Right ventricle myocardium inferior (tissue), 1 donor: ENCODE measurements at places on chromosomes 12 and 14. TPM values are rescaled to one million over a fixed set of nuclear protein-coding genes. Genes with fewer than 3 reads are reported as not detected.

Gene SIRT4
- total RNA-seq: 9.0 TPM

Gene DDN
- 0.49 TPM for total RNA-seq

DNA sequence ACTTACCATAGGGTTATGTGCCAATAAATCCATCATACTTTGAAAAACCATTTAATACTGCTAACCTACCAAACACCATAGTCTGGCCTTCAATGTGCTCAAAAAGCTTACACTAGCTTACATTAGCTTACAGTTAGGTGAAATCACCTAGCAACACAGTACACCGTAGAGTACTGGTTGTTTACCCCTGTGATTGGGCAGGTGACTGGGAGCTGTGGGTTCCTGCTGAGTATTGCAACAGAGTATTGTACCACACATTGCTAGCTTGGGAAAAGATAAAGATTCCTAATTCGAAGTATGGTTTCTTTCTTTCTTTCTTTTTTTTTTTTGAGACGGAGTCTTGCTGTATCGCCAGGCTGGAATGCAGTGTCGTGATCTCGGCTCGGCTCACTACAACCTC is 5.6 kb downstream of the ATP5MC2 start:
- no peak for DNase-seq

DNA sequence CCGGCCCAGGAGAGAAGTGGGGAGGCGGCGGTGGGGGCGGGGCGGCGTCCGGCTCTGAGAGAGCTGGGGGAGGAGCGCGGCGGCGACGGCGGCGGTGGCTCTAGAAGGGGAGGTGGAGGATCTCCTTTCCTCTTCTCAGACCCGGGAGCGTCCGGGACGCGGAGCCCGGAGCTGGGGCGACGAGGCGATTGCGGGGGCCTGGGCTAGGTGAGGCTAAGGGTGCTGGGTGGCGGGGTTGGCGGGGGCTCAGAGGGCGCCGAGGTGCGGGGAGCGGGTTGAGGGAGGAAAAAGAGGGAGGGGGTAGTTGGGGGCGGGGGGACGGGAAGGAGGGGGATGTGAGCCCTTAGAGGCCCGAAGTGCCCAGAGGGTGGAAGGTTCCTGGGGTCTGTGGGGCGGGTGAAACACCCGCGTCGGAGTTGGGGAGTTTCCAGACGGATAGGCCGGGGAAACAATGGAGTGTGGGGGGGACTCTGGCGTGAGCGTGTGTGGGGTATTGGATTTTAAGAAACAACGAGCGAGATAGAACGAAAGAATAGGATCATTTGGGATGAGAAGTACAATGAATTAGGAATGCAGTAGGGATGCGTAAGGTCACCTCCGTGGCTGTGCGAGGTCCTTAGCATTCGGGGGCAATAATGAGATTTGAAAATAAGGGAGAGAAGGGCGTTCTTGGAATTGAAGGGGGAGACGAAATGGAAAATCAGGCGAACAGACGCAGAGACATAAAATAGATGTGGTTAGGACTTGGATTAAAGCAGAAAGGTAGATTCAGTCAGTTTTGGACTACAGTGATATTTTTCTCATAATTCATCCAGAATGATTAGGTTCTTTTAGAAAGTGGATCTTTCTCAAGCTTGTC is at the start of gene SPATS2:
Gene SPATS2 (plus strand): TSS at position 82 of the 859 bp plus-strand sequence. CDS start 93,551 bp downstream, outside the sequence.
- peak; percentile 96 for DNase-seq

- no peak for DNase-seq
Measured at GRCh38 chr12:69519871-69520270, 49.7 kb downstream of the FRS2 start.

DNA sequence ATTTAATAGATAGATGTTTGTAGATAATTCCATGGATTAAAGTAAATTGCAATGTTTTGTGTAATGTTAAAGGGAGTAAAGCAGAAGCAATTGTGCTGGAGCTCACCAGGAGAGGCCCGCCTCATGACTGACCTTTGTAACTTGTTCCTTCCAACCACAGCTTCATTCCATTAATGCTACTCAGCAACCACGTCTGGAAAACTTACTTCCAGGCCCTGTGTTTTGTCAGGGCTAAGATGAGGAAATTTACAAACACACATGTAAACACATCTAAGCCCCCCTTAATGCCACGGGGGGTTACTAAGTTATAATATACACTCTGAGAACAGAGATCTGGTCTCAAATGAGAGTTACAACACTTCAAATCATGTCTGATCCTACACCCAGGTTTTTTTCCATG is 12.4 kb downstream of the LUM start:
- no peak for DNase-seq

DNA sequence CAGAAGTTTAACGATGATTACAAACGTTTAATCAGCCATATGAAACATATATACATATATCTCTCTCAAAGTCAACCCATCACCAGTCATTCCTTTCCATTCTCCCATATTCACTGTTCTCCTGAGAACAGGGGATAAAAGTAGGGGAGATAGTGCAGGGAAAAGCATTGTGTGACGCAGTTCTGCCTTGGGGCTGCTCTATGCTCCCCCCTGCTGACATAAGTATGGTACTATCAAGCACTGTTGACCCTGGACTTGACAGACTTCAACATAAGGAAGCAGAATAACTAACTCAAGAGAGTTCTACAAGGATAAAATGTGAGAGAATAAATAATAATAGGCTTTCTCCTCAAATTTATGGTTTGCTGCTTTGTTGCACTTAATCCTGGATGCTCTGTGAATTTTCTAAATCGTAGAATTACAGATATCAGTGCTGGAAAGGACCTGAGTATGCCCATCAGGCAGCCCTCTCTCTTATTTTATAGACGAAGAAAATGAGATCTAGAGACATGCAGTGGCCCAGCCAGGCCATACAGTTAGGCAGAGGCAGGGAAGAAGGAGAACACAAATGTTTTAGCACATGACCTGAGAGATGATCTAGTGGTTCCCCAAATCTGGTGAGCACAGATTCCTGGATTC is 87.2 kb downstream of the SCN8A start:
- DNase-seq: no peak
